ENCODE measurements at places on chromosomes 7 and 10.
A peak's percentile ranks its signal among the peaks of the same experiment; 100 is the strongest.

DNA sequence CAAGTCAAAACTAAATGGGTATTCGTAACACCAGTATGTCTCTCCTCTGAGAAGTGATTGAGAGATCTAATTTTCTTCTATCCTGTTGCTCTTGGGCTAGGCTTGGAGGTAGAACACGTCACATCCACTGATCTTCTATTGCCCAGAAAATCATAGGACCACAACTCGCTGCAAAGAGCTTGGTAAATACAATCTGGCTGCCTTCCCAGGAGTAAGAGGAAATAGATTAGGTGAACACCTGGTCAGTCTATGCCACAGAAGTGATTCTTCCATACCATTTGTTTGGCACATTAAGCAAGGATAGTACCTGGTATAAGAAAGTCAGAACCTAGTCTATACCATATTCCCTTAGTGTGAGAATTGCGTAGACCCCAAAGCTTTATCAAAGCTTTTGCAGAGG is 129.3 kb upstream of the PHYHIPL start:
- no peaks in the 10 kb centered on the region for H3K27me3 ChIP-seq
- no peak for DNase-seq
- no peak overlapping the region for H3K27ac ChIP-seq
- no peaks in the 10 kb centered on the region for H3K4me1 ChIP-seq

GRCh38 chr7:134056816-134057215 is 70.3 kb upstream of the LRGUK start:
- H3K4me3 ChIP-seq = no peak overlapping the region
- H3K27me3 ChIP-seq = no peaks in the 10 kb centered on the region
- no peak for DNase-seq
- H3K27ac ChIP-seq = no peak overlapping the region

DNA sequence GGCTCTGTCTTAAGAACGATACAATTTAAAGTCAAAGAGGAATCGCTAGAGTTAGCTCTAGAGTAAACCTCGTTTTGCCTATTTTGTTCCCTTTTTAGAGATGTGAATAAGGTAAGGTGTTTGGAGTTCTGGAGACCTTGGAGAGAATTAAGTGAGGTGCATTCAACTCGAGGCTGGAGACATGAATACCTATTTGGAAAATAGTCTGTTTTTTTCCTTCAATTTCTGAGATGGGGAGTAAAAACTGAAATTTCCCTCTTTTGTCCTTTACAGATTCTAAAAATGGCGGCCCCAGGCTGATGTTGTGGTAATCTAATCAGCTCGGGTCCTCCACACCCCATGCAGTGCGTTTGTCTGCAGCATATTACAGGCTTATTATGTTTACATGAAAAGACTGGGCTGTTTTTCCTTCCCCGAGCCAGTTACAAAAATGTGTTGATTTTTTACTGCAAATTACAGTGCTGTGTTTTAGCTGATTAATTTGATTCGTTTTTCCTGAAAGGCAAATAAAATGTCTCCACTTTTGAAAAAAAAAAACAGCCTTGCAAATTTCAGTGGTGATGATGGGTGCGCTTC is 1.5 kb downstream of the KMT2E start:
- peak overlapping the region; percentile 99 for H3K4me3 ChIP-seq
- H3K36me3 ChIP-seq = no peaks in the 10 kb centered on the region
- DNase-seq = peak; percentile 64
- H3K27me3 ChIP-seq = no peaks in the 10 kb centered on the region
- H3K27ac ChIP-seq = peak overlapping the region; percentile 100

GRCh38 chr10:124943301-124944092 is 1.6 kb downstream of the ZRANB1 start:
- DNase-seq = no peak
- H3K27me3 ChIP-seq = no peaks in the 10 kb centered on the region
- H3K4me1 ChIP-seq = no peaks in the 10 kb centered on the region
- peaks cover 24% of the 10 kb centered on the region for H3K36me3 ChIP-seq
- H3K27ac ChIP-seq = no peak overlapping the region
- H3K4me3 ChIP-seq = peak overlapping the region; percentile 14

GRCh38 chr10:1315178-1315577 is 259.0 kb downstream of the WDR37 start:
- no peak overlapping the region for H3K4me3 ChIP-seq
- H3K27me3 ChIP-seq = no peaks in the 10 kb centered on the region
- no peak overlapping the region for H3K27ac ChIP-seq
- no peaks in the 10 kb centered on the region for H3K36me3 ChIP-seq

DNA sequence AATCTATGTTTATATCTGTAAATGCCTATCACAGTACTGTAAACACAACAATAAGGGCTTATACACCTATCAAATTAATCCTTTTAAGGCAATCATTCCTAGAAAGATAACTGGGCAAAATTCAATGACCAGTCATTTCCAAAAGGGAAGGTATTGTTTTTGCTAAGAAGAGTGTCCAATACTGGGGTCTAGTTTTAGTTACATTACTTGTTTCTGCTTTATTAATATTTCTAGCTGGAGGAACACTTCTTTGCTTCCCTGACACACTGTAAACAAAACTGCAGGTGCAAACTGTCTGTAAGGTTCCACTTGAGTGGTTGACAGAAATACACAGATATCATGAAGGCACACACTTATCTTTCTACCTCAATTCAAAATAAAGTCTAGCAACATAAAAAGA is 84.2 kb upstream of the FAM133B start:
- no peak overlapping the region for H3K27ac ChIP-seq
- DNase-seq = no peak

DNA sequence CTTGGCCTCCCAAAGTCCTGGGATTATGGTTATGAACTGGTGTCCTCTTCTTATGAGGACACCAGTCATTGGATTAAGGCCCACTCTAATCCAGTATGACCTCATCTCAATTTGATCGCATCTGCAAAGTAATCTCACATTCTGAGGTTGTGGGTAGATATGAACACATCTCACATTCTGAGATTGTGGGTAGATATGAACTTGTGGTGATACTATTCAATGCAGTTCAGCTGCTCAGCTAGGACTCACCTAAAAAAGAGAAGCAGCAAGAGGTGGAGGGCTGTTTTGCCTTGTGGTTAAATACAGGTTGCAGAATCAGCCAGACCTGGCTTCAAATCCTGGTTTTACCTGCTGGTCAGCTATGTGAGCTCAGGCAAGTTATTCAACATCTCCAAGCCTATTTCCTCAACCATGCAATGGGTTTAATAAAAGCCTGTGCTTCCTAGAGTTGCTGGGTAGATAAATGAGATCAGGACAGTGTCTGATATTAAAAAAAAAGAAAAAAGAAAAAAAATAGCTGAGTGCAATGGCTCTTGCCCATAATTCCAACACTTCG is 8.5 kb upstream of the BAG3 start:
- H3K4me1 ChIP-seq = peaks cover 14% of the 10 kb centered on the region
- H3K36me3 ChIP-seq = no peaks in the 10 kb centered on the region
- no peak overlapping the region for H3K27ac ChIP-seq
- peak; percentile 21 for DNase-seq
- no peaks in the 10 kb centered on the region for H3K27me3 ChIP-seq
- peak overlapping the region; percentile 26 for H3K4me3 ChIP-seq

GRCh38 chr10:93874309-93875031 is 19.3 kb upstream of the SLC35G1 start:
- H3K36me3 ChIP-seq = no peaks in the 10 kb centered on the region
- no peak overlapping the region for H3K4me3 ChIP-seq
- H3K4me1 ChIP-seq = no peaks in the 10 kb centered on the region
- DNase-seq = no peak
- H3K27me3 ChIP-seq = peaks cover 17% of the 10 kb centered on the region

DNA sequence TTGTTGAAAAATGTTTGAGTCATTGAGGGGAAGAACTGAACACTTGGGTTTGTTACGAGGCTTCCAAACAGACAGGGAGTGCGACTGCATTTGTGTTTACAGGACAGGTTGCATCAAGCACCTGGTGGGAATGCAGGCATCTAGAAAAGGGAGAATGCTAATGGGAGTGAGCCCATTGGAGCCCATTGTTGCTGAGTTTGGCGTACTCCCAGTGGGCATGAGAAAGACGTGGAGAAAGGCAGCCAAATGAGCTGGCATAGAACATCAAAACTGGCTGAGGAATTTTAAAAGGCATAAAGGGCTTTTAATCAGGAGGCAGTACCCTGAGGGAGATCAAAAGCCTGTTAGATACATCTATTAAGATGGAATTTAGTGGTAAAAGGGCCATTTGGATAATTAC is 171.6 kb upstream of the NPSR1 start:
- no peak overlapping the region for H3K4me3 ChIP-seq
- no peak for DNase-seq
- H3K27ac ChIP-seq = no peak overlapping the region
